RWPE1 (cell line): ENCODE measurements at places on chromosomes 6 and 20.

DNA sequence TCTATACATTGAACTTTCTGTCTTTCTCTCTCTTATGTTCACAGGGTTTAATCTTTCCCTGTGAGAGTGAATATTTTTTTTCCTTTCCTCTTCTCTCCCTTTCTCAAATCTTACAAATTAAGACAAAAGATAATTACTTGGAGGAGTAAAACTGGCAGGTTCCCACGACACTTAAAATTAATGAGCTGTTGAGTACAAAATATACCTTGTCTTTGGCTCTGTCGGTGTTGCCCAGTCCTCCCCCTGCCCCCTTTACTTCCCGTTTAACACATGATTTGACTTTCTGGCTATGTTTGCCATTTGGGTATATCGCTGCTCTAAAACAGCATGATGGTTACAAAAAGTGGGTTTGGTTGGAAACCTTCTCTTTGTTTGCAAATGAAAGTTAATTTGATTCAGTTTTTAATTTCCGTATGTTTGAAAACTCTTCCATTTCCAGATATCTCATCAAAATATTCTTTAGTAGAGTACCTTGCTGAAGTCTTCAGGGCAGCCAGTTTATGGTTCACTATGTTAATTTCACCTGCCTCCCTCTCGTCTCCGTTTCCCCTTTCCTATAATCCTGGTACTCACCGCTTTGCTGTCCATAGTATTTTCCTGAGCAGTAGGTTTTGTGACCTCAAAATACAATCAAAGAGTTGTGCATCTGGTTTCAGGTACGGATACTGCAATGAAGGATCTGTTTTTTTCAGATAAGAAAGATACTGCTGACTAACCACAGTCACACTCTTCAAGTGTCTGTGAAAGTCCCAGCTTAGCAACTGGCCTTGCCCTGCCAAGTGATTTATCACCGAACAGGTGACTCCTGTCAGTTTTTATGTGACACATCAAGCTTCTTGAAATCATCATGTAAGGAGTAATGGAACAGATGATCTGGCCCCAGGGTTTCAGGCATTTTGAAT lies 181.2 kb downstream of the DTNBP1 start:
- no peak for DNase-seq

- no peak for DNase-seq
Observed at GRCh38 chr6:129705212-129705611, 4.8 kb downstream of the ARHGAP18 start.

GRCh38 chr6:39599973-39600372 lies 125.2 kb downstream of the KIF6 start:
- DNase-seq = no peak

- DNase-seq = no peak
Observed at GRCh38 chr6:118750143-118750542, 98.8 kb upstream of the CEP85L start.

- DNase-seq = no peak
Observed at GRCh38 chr6:1995636-1996035, 249.8 kb downstream of the GMDS start.

- DNase-seq = no peak
Observed at GRCh38 chr20:25039697-25040437, 18.1 kb downstream of the ACSS1 start.

DNA sequence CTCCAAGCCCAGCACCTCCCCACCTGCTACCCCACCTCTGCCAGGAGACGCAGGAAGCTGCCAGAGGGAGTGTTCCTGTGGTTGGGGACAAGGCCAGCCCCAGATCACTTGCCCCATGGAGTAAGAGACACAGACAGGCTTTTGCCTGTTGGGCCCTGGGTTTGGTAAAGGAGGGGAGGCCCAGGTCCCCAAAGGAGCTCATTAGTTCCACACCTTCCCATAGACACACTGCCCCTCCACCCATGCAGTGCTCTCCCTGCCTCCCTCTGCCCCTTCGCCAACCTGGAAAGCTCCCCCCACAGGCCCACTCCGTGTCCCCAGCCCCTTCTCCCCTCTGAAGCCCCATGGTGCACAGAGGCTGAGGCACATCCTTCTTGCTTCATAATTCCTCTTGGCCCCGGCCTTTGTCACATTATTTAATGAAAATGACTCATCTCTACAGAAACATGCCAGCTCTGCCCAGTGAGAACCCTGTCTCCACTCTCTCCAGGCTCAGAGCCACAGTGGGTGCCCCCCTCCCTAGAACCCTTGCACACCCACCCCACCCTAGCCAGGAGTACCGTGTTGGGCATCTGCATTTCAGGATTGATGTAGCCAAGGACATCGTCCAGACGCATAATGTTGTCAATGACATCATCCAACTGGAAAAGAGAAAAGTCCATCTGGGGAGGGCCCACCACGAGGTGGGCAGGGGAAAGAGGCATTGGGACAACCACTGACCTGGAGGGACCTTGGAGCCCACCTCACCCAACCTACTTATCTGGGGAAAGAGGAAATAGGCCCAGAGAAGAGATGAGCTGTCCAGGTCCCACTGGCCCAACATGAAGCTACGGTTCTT lies 46.0 kb downstream of the TFEB start:
- no peak for DNase-seq

DNA sequence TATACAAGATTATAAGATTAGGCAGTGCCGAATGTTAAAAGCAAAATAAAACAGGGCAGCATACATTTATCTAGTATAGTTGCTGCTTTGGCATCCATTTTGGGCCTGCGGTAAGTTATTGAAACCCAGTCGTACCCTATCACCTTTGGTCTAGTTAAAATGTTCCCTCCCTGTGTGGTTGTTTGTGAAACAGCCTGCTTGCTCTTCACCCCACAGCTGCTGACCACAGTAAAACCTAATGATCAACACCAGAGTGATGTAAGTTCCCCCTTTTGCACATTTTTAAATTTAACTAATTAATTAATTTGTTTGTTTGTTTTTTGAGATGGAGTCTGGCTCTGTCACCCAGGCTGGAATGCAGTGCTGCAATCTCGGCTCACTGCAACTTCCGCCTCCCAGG lies 50.3 kb upstream of the TXNDC5 start:
- no peak for DNase-seq

DNA sequence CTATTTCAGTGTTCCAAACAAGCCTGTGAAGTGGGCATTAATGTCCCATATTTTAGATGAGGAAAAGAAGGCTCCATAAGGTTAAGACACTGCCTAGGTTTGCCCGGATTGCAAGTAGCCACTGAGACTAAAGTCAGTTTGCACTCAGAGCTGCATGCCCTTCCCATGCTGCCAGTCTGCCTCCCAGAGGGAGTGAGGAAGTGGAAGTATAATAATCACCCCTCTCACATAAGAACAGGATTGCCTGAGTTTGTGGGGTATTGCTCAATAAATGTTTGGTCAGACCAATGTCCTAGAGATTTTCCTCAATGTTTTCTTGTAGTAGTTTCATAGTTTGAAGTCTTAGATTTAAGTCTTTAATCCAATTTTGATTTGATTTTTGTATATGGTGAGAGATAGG lies 43.9 kb upstream of the CLIC5 start:
- no peak for DNase-seq

DNA sequence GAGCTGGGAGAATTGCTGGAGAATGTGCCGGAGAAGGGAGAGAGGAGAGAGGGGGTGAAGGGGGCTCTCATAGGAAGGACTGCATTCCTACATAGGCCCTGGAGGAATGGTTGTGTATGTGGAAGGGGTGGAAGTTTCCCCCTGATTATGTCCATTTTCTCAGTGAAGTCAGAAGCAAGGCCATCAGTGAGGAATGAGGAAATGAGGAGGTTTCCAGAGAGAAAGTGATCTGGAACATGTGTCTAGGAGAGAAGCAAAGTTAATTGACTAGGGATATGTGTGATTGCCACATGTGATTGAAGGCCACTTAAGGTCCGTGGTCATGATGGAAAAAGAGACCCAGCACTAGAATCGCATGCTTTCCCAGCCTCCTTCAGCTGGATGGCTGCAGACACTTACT lies 42.3 kb downstream of the TBPL1 start:
- no peak for DNase-seq

GRCh38 chr6:111799576-111800258 lies 73.5 kb downstream of the FYN start:
- no peak for DNase-seq

- DNase-seq = no peak
Observed at GRCh38 chr20:4519534-4519933, 202.2 kb upstream of the PRND start.

DNA sequence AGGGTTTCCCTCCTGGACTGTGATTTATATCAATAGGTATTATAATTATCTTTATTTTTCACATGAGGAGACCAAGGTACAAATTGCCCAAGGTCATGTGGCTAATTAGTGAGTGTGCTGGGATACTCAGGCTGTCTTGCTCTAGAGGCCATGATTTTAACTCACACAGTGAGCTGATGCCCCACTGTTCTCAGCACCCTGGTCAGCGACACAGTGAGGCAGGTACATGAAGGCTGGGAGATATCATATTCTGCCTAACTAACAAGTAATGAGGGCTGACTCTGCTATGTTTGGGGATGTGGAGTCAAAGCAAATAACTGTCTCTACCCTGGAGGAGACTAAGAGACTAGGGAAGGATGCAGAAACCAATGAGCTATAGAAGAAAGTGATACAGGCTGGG lies 501.1 kb downstream of the PTPRT start:
- DNase-seq = no peak

DNA sequence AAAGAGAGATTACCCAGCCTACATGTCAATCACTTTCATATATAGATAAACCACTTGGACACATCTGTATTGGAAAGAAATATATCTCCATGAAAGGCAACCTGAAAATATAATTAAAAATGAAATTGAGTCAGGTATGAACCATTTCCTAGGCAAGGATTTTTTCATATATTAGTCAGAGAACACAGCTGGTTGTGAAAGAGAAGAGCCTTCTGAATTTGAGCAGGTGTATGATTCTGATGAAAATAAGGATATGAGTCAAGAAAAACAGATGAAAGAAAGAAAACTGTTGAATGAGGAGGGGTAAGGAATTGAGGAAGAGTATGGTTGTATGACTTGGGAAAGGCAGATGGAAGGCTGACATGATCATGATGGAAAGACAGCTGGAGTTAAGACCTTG lies 441.1 kb downstream of the HAO1 start:
- DNase-seq = peak; percentile 28

- peak; percentile 13 for DNase-seq
Observed at GRCh38 chr6:39892490-39893129, 41.7 kb downstream of the MOCS1 start.

- DNase-seq = no peak
Observed at GRCh38 chr6:43933148-43933885, 163.3 kb downstream of the VEGFA start.

- no peak for DNase-seq
Observed at GRCh38 chr6:148395583-148396101, 53.0 kb downstream of the SASH1 start.

DNA sequence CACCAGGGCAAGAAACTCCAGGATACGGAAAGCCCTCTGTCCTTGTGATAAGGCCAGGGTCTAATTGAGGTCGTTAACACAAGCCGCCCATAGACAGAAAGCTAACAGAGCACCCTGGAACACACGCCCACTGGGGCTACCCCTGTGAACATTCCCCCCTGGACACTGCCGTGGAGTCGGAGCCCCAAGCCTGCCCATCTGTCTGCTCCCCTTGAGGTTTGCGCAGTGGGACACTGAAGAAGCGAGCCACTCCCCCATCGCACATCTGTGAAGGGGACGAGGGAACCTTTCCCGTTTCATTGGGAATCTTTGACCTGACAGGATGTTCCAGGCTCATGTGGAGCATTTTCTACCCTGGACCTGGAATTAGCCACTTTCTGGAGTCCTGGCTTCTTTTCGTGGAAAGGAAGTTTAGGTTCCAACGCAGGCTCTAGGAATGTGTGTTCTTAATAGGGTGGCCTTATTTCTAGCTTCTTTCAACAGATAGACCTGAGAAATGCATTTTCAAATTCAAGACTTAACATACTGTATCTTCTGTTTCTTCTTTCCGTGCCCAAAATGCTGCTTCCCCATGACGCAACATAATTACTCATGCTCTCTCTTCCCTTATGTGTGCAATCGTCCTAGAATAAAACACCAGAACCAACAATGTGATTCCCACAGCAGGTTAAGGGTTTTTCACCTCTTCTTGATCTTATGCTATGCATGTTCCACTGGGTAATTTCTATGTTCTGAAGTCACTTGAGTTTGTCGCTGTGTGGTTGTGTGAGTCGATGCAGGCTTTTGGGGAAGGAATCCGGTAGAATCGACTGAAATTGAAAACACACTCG lies 161.1 kb downstream of the ERMARD start:
- no peak for DNase-seq

DNA sequence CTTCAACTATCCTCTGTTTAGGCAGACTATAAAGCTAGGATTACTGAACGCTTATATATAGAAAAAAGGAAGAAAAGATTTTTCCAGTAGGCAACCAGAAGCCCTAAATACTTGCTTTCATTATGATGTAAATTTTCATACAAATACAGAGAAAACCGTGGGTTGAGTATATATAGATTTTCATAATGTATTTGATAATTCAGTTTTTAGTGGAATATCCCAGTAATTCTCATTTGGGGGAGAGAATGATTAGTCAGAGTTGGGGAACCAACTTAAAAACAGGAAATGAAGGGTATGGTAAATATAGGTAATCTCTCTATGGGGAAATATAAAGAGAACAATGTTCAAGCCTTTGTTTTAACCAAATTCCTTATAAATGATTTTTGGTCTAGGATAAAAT lies 154.0 kb upstream of the CITED2 start:
- DNase-seq = no peak

DNA sequence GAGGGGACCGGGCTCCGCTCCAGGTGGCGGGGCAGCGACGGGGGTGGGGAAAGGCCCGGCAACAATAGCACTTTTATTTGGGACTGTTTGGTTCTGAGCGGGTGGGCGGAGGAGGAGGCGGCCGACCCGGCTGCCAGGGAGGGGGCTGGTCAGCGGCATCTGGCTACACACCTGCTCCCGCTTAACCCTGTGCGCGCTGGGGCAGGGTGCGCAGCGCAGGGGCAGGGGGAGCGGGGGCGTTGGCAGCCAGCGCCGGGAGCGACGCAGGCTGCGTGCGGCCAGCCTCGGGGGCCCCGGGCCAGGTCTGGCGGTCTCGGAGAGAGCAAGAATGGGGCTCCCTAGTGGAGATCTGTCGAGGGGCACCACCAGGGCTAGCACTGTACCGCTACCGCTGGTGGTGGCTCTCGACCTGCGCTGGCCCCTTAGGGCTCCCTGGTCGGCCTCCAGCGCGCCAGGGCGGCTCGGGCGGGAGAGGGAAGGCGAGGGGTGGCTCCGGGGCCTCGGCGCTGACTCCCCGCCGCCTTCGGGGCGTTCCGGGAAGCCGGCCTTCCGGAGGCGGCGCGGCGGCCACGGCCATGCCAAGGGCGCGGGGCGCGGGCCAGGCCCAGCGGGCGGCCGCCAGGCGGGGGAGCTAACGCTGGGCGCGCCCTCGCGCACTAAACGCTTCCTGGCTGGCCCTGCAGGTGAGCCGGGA lies 92.4 kb downstream of the NCR2 start:
- DNase-seq = peak; percentile 32

DNA sequence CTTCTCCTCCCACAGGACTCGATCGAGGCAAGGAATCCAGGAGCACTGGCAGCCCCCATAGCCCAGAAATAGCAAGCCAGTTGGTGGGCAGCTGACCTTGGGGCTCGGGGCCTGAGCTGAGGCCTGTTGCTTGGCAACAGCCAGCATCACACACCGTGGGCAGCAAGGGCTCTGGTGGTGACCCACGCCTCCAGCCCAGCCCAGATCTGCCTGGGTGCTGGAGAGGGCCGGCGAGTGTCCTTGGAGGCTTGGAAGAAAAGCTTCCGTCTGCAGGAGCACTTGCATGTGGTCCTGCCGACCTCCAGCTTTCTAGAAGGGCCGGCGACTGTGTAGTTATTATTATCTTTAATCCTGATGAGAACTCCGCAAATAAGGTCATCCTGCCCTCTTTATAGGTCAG lies 67.3 kb downstream of the STK35 start:
- no peak for DNase-seq

GRCh38 chr6:135088818-135089809 lies 34.5 kb upstream of the HBS1L start:
- peak; percentile 26 for DNase-seq
